ENCODE measurements at places on chromosomes 4 and X.

GRCh38 chr4:126124818-126125217 lies 810.1 kb downstream of the FAT4 start:
- DNase-seq, result no peak

DNA sequence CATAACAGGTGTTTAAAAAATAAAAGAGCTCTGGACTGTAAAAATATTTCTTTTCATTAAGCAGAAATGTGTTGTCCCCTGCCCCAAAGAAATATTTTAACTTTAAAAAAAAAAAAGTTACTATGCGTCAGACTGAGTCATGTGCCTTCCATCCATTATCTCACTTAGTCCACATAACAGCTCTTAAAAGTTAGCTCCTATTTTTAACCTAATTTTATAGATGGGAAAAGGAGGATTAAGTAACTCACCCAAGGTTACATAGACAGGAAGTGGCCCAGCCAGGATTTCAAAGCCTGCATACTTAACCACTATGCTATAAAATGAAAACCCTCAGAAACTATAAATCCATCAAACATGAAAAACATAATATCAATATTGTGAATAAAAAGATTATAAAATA lies 97.7 kb downstream of the MANBA start:
- no peak for DNase-seq

- DNase-seq, result no peak
Measured at GRCh38 chr4:56465599-56466295, 1.7 kb upstream of the SRP72 start.

DNA sequence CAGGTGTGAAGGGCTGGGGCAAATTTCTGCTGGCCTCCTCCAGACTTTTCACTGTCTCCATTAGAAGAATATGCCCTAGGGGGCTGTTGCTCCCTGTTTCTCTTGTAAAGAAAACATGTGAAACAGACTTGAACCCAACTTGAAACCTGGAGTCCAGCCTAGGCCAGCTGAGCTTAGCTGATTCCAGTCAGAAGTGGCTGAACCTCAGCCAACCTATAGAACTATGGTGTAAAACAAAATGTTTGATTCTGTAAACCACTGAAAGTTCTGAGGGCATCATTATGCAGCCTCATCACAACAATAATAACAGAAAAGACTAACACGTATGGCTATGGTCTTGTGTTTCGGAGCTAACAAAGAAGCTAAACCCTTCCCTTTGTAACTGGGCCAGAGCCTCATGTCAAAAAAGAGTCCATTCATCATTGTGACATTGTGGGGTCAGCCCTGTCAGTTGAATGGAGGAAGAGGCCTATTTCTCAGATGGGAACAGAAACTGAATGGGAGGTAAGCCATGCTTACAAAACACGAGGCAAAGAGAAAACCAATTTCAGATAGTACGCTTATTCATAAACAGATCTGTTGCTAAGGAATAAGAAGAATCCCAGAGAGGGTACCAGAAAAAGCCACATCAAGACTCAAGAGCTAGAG lies 34.1 kb downstream of the SETD7 start:
- no peak for DNase-seq

DNA sequence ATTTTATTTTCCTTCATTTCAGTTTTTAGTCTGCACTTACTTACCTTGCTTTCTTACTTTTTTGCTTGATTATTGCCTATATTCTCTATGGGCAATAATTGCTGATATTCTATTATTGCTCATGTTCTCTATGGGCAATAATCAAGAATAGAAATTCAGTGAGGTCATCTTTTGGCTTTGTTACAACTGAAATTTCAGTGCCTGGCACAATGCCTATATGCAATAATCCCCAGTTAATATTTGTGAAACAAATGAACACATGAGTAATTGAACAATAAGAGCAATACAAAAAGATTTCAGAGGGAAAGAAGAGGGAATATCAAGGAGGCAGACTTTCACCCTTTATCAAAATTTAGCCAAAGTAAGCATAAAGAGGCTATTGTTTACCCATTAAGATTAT lies 48.6 kb upstream of the ARSJ start:
- DNase-seq, result no peak

DNA sequence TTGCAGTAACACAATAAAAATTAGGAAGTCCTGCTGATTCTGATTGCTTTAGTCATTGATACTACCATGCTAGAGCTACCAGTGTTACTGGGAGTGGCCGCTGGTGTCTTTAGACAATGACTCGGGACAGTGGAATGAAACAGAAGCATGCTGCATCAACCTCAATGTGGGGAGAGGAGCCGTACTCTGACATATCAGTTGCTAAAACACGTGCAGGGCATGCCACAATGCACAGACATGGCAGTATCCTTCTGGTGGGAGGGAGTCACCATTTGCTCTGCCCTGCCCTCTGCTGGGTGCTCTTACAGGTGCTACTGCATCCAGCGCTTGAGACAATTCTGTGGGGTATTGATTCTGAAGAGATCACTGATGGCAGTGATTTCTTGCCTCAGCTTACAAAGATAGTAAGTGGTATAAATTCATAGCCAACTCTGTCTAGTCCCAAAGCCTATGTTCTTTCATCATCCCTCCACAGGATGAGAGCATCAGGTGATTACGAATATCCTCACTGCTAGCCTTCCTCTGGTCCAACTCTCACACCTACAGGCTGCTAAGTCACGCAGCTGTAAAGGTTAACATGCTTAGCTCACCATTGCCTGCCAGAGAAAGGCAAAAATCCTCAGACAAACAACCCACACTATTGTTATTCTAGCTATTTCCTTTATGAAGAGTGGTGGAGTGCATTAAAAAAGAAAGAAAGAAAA lies 43.7 kb downstream of the NSG1 start:
- no peak for DNase-seq

DNA sequence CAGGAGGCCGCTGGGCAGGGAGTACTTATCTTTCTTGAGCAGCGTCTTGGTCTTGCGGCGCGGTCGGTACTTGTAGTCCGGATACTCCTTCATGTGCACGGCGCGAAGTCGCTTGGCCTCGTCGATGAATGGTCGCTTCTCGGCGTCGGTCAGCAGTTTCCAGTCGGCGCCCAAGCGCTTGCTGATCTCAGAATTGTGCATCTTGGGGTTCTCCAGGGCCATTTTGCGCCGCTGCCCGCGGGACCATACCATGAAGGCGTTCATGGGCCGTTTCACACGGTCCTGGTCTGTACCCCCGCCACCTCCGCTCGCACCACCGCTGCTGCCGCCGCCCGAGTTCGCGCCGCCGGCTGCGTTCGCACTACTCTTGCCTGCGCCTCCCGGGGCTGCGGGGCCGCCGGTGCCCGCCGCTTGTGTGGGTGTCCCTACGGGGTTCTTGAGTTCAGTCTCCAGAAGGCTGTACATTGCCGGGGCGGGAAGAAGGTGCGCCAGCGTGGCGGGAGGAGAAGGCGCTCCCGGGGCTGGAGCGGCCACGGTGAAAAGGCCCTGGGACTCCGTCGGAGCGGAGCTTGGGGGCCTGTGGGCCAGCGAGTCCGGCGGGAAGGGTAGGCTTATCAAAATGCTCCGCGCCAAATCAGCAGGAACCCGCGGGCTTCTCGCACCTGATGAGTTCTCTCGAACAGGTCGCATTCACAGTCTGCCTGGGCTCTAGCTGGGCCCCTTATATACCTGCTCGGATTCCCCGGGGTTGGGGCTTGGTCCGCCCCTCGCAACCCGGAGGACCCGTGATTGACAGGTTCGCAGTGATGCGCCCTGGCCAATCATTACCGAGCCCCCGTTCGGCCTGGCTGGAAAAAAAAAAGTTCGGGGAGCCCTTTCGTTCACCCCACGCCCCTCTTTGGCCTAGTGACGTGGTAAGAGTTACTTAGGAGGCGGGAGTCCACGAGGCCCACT lies at the start of gene SOX3:
SOX3 (minus strand) TSS at position 699 of the 954 bp plus-strand sequence; CDS start at position 690, 9 bp downstream.
- DNase-seq, result no peak

DNA sequence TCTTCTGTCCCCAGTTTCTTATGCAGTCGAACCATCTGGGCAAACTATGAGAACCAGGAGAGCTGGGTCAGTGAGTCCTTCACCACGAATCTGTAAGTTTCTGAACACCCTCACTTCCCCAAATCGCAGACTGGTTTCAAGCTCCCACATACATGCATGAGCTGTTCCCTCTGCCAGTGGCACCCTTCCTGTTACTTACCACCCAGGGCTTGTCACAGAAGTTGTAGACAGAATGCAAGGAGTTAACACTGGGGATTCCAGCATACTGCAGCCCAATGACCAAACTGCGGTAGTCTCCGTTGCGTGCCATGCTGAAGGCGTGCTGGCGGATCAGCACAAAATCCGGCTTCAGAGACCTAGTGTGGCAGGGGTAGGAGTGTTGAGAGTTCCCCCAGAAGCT lies 14.6 kb downstream of the SYN1 start:
- no peak for DNase-seq

GRCh38 chrX:20595928-20596575 lies 329.3 kb upstream of the RPS6KA3 start:
- DNase-seq, result no peak

- no peak for DNase-seq
Measured at GRCh38 chrX:11460347-11460746, 167.1 kb downstream of the AMELX start.

DNA sequence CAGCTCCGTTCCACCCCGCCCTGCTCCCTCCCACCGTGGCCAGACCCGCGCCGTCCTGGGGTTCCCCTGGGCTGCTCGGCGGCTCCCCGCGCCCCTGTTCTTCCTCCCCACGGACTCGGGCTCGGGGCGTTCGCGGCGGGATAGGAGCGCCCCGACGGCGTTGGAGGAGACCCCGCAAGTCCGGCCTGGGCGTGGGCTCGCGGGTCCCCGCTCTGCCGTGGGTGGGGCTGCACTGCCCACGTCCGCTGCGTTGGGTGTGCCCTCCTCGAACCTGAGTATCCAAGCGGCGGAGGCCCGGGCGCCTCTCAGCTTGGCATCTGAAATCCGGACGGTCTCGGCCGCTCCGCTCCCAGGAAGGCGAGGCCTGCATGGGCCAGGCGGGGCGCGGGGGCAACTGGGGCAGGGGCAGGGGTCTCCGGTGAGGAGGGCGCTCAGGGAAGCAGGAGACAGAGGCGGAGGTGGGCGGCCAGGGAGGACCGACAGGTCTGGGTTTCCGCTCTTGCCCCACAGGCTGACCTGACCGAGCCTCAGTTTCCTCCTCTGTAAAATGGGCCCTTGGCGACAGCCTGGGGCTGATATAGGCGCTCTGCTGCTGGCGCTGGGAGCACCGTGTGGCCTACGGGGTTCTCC lies 12.0 kb upstream of the NAT8L start:
- DNase-seq, result no peak

- no peak for DNase-seq
Measured at GRCh38 chr4:65416891-65417290, 253.4 kb downstream of the EPHA5 start.

DNA sequence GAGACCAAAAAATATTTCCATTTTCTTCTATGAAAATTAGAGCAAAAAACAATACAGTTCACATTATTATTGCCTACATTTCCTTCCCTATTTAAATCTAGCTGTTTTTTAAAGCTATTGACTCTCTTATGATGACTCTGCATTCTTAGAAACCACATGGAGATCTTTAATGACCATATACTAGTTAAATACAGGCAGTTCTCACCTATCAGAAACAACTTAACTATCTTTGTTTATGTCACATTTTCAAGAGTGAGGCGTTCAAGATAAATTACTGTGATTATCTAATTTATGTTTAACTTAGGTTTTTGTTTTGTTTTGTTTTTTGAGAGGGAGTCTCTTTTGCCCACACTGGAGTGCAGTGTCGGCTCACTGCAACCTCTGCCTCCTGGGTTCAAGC lies 3.0 kb downstream of the CISD2 start:
- DNase-seq, result no peak

DNA sequence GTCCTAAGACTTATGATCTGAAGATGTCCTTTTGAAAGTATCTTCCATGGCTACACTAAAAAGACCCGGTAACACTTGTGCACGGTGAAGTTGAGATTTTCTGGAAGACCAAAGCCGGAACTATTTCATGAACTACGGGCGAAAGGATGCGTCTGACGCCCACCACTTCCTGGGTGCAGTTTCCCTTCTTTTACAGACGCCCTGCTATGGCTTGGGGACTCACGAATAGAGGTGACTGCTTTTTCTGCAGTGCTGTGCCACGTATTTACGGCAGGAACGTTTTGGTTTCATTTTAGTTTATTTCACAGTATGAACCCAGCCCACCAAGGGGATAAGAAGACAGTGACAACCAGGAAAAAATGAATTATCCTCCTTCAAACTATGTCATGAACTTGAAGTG lies 180.4 kb downstream of the AFAP1 start:
- no peak for DNase-seq

DNA sequence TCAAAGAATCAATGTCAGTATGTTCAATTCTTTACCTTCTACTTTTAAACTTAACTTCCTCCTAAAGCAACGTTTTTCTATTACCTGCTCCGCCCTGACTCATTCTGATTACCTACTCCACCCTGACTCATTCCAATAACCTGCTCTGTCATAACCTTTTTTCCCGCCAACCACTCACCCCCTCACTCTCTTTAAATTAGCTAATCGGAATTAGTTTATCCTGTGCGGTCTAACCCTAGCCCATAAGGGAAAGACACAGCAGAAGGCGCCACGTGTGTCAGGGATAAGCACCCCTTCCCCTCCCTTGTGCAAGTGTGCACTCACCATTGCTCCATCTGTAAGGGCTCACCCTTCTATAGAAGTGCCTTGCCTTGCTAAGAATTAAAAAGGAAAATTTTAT lies 64.4 kb downstream of the EIF4E start:
- no peak for DNase-seq

Data from mesothelial cell of epicardium (in vitro differentiated cells).